ENCODE measurements at places on chromosomes 13 and 19.

DNA sequence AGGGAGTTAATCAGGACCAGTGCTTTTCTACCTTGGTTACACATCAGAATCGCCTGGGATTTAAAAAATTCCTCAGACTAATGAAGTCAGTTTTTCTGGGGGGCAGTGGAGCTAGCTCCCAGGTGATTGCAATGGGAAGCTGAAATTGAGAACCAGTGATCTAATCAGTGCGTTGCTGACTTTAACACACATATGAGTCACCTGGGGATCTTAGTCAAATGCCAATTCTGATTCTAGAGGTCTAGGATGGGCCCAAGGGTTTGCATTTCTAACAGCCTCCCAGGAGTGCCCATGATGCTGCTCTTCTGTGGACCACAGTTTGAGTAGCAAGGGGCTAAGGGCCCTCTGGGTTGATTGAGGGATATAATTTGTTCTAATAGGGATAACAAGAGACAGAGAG, 54.5 kb downstream of the KL start:
- DNase-seq, result no peak

- DNase-seq, result no peak
Observed at GRCh38 chr19:17245535-17245984, at the start of gene NR2F6. NR2F6 (minus strand) TSS chr19:17245919; CDS start chr19:17245220, 699 bp downstream.

DNA sequence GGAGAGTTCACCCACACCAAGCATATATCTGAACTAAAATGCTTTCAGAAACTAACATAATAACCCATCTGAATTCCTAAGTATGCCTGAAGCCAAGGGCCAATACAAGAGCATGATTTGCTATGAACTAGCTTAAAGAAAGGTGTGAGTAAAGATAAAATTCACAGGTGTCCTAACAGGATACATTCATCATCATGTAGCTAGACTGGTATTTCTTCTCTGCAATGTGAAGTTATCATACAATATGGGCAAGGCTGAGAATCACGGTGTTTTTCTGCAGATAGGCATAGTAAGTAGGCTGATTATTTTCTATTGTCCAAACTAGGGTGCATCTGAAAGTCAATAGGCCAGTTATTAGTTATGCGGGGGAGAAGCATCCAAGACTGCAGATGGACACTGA, 63.1 kb downstream of the STK24 start:
- DNase-seq, result no peak

- no peak for DNase-seq
Observed at GRCh38 chr13:25886438-25887214, 165.2 kb downstream of the SHISA2 start.

GRCh38 chr19:40453151-40453735, 9.1 kb upstream of the SERTAD3 start:
- DNase-seq, result no peak

DNA sequence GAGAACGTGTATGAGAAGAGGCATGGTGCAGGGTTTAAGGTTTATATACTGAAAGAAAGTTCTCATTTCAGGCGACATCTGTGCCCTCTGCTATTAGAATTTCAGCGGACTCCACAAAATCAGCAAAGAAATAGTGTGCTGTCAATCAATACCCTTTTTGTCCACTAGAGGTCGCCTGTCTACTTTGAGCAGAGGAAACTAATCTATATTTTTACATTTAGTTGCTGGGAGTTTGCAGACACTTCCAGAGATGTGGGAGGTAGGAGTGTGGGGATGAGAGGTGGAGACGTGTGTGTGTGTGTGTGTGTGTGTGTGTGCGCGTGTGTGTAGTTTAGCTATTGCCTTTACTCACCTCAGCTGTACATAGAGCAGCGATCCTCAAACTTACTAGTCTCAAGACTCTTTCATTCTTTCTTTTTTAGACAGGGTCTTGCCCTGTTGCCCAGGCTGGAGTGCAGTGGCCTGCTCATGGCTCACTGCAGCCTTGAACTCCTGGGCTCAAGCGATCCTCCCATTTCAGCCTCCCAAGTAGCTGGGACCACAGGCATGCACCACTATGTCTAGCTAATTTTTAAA, 9.7 kb downstream of the INAFM1 start:
- DNase-seq, result peak; percentile 48

DNA sequence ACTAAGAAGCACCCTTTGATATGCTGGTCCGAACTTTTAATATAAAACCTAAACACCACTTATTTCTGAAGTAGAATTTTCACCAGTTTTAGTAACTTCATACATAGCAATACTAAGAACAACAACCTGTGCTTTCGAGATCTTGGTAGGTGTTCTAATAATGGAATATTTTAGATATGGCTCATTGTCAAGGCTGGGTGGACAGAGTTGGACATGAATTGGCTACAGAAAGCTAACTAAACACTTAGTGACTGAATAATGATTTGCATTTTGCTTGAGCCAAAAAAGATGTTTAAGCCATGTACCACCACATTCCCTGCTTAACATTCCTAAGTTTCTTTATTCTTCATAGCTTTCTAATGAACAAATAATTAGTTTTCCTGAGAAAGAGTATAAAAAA, 344.3 kb upstream of the SGCG start:
- no peak for DNase-seq

DNA sequence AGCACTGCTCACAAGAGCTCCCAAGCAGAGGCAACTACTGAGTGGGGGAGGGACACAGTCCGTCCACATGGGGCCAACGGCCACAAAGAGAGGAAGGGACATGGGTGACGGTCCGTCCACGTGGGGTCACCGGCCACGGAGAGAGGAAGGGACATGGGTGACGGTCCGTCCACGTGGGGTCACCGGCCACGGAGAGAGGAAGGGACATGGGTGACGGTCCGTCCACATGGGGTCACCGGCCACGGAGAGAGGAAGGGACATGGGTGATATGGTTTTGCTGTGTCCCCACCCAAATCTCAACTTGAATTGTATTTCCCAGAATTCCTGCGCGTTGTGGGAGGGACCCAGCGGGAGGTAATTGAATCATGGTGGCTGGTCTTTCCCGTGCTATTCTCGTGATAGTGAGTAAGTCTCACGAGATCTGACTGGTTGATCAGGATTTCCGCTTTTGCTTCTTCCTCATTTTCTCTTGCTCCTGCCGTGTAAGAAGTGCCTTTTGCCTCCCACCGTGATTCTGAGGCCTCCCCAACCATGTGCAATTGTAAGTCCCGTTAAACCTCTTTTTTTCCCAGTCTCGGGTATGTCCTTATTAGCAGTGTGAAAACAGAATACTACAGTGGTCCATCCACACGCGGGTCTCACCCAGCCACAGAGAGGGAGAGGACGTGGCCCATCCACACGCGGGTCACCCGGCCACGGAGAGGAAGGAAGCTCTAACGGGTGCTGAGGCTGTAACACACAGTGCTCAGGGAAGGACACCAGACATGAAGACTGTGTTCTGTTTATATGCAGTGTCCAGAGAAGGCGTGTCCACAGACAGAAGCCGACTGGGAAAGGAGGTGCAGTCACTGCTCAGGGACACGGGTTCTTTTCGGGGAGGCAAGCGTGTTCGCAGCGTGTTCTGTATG, 48.5 kb downstream of the GAS6 start:
- DNase-seq, result no peak

DNA sequence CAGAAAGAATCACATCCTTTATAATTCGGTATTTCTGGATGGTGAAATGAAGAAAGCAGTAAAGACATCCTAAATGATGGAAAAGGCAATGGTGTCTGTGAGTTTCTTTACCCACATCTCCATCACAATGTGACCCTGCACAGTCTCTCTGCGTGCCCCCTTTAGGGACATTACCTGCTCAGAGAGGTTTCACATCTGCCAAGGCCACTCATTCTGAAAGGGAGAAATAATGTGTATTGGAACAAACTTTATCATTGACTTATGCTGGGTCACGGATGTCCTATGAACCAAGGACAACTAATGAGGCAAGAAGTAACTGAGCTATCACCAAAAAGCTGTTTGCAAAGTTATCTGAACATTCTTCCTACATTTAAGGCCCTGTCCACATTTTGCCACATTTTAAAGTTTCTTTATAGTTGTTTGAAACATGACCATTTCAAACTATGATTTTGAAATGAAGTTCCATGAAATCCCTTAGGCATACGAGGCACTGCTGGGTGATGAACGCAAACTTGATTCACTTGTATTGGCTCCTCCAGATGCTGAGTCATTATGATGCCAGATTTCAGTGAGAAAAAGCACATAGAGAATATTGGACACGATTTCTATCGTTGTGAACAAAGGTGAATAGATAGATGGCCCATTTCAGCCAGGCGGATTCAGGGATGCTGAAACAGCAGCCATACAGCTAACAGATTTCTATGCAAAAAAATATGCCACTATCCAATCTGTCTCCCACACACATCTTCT, 63.5 kb upstream of the HMGB1 start:
- DNase-seq, result no peak

DNA sequence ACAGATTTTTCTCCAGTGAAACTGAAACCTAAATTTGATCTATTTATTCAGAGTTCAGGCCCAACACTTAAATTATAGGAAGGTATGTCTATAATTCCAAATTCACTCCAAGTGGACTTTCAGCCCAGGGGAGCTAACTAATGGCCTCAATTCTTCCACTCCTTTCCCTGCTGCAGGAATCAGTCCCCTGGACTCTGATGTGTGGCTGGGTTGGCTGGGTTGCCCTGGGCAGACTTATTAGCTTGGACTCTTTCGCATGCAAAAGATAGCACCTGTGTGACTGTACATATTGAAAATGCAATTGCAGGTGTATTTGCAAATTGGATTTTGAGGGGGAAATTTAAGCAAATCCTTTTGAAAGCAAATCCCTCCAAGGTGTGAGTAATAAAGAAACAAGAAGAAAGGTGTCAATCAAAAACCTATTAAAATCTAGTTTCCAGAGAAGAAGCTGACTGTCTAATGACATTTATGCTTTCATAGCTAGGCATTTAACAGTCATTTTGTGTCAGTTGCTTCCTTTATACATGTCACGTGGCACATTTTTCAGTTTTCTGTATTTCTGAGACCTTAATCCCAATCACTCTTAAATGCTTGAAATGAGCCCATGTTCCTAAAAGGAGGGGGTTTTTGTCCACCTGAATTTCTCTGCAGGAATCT, 42.7 kb downstream of the KLF5 start:
- DNase-seq, result no peak

GRCh38 chr19:7395360-7396066, 46.8 kb downstream of the ARHGEF18 start:
- no peak for DNase-seq

- DNase-seq, result no peak
Observed at GRCh38 chr13:34720618-34721017, 221.5 kb upstream of the NBEA start.

- DNase-seq, result no peak
Observed at GRCh38 chr13:46401432-46401831, 14.4 kb upstream of the RUBCNL start.

All from left renal cortex interstitium (tissue), 4 donors.